Amniotic stem cell (primary cell): ENCODE measurements at places on chromosomes 1 and 21.

GRCh38 chr21:21439761-21440160, 441.6 kb downstream of the NCAM2 start:
- no peak for DNase-seq

DNA sequence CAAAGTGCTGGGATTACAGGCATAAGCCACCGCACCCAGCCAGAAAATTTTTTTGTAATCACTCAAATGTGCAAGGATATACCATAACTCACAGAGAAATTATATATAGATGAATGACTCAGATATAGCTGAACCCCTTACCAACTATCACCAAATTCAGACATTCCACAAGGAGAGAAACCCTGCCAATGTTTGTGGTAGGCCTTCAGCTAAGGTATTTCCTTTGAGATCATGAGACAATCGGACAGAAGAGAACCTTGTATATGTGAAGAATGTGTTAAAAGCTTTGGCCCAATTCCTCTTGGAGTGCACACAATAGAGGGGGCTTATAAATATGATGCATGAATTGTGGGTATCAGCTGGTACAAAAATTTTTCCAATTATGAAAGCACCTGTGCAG, 50.7 kb downstream of the ZNF684 start:
- no peak for DNase-seq

DNA sequence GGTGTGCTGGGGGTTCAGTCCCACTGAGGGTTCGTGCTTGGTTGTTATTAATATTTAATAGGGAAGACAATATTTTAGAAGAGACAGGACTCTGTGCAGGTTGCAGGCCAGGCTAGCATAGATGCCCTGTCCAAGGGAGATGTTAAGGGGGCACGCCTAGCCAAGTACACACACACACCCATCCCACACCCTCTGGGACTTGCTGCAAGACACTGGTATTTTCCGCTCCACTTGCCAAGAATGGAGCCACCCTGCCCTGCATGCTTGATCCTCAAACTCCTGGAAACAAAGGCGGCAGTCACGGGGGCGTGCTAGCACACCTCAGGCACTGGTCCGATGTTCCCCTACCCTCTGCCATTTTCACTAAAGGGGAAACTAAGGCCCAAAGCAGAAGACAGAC, 99.1 kb downstream of the MRPL37 start:
- no peak for DNase-seq

DNA sequence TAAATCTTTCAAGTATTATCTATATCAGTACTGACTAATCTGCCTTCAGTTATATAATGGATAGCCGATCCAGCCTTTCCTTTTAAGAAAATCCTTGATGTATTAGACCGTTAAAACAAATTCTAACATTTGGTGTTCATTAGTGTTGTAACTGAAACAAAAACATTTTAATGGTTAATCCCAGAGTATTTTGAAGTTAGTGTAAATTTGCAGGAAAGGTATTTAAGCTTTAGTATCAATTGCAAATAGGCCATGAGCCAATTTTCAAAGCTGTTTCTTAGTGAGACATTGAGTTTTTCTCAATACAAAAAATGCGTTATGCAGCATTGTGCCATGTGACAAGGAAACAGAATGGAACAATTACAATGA, 29.6 kb downstream of the DISP1 start:
- no peak for DNase-seq

GRCh38 chr1:151992303-151993083, 1.2 kb downstream of the S100A10 start:
- DNase-seq, result peak; percentile 88

- DNase-seq, result no peak
Observed at GRCh38 chr1:215052256-215053015, 30.1 kb upstream of the KCNK2 start.

- no peak for DNase-seq
Observed at GRCh38 chr1:75449998-75450397, 160.9 kb downstream of the SLC44A5 start.

DNA sequence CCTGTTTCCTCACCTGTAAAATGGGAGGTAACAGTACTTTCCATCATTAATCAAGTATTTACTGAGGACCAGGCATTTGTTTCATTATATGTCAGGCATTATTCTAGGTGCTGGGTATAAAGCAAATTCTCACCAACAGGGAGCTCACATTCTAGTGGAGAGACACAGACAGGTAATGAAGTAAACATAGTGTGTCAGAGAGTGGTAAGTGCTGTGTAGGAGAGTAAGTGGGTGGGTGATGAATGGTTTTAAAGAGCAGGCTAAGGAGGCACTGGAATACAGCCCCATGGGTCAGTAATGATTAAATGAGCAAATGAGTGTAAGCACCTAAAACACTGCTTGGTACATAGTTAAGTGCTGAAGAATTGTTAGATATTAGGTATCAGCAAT, 60.4 kb downstream of the DNTTIP2 start:
- no peak for DNase-seq

DNA sequence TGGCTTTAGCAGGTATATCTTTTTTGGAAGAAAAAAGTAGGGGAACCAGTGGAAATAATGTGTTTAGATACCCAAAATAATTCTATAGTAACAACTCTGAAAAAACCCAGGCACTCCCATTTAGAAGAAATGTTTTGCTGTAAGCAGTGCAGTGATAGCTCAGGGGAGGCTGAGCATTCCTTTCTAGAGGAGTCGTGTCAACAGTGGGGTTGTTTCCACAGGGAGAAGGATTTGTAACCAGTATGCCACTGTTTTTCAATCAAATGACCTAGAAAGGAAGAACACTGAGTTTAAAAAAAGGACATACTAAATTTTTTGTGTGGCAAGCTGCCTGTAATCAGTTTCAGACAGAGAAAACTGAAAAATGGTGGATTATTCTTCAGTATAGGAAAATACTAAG, 2.4 kb downstream of the PGD start:
- no peak for DNase-seq

DNA sequence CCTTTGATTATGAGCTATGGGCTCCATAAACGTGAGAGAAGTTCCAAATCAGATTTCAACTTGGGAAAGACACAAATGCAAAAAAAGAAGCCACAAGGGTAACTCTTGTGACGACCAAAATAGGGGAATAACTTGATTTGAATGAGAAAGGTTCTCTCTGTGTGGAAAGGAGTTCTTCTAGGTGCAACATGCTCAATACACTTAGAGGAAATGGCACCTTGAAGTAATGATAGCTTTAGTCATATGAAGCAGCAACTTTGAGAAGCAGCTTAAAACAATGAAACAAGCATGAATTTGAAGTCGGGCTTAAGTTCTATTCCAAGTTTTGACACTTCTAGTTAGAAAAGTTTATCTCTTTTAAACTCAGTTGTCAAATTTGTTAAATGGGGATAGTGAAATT, 21.8 kb upstream of the RGS1 start:
- DNase-seq, result no peak

DNA sequence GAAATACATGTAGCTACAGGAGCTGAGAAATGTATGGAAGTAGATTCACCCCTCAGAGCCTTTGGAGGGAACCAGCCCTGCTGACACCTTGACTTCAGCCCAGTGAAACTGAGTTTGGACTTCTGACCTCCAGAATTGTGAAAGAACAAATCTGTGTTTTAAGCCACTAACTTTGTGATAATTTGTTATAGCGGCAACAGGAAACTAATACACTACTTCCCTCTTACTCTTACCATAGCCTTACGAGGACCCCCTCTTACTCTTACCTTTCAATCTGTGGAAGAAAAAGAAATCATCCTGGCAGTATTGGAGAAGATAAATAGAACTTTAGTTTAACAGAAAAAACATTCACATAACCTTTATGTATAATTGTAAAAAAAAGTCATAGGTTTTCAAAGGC, 353.6 kb upstream of the USP24 start:
- DNase-seq, result no peak

DNA sequence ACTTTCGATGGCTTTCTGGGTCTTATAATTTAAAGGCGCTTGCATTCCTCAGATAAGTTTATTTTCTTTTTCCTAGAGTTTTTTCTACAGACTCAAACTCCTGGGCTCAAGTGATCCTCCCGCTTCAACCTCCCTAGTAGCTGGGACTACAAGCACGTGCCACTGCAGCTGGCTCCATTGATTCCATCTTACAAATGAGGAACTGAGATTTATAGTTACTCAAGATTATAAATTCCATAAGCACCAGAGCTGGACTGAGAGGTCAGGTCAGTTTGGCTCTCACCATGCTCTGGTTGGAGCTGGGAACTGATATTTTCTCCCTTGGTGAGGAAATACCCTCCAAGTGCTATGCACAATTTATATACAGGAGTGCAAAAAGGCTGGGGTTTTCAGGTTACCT, 13.4 kb upstream of the PRPF38B start:
- no peak for DNase-seq

- no peak for DNase-seq
Observed at GRCh38 chr1:231781892-231782291, 155.3 kb downstream of the DISC1 start.

DNA sequence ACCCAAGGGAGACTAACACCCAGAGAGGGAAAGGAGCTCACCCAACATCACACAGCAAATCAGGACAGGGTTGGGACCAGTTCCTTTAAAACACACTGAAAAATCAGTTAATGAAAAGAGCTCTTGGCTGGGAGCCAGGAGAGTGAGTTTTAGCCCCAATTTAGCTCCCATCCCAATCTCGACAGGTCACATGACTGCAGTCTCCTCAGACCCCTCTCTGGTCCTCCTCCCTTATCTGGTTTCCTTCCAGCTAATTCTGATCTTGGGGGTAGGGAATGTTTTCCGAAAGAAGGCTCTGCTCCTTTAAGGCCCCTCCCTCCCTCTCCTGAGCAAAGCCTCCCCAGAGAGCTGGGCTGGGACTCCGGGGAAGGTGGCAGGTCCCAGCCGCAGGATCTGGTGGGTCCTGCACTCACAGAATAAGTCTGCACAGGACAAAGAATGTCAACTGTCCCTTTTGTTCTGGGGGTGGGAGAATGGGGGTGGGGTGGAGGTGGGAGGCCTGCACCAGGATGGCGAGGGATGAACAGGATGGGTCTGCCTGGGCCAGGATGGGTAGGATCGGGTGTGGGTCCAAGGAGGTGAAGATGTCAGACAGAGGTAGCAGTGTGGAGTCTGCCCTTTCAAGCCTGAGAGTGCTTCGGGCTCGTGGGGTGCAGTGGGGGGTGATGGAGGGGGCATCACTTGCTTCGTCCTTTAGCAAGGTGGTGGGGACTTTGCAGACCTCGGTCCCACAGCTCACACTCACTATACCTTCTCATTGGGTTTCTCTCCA, 57.3 kb upstream of the SSBP3 start:
- DNase-seq, result no peak

GRCh38 chr1:69747207-69747606, 179.5 kb downstream of the LRRC7 start:
- no peak for DNase-seq
